ENCODE measurements at places on chromosomes 6 and 20.

- DNase-seq: no peak
Observed at GRCh38 chr6:170087941-170088581, 202.8 kb downstream of the DLL1 start.

DNA sequence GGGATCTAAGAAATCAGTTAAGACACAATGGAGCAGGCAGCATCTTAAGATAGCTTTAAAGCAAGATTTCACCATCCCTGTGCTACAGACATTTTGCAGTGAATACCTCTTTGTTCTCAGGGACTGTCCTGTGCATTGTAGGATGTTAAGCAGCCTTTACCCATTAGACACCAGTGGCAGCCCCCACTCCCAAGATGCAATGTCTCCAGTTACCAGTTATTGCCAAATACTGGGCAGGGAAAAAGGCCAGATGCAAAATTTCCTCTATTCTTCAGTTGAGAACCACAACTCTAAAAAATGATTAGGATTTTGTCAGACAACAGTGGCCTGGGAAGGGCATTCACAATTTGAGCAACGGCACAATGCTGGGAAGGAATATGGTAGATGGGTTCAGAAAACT, 6.1 kb downstream of the FBXO5 start:
- DNase-seq: no peak

- no peak for DNase-seq
Observed at GRCh38 chr6:7108196-7108963, 619 bp downstream of the RREB1 start.

GRCh38 chr20:23086931-23087411, 847 bp upstream of the CD93 start:
- no peak for DNase-seq

DNA sequence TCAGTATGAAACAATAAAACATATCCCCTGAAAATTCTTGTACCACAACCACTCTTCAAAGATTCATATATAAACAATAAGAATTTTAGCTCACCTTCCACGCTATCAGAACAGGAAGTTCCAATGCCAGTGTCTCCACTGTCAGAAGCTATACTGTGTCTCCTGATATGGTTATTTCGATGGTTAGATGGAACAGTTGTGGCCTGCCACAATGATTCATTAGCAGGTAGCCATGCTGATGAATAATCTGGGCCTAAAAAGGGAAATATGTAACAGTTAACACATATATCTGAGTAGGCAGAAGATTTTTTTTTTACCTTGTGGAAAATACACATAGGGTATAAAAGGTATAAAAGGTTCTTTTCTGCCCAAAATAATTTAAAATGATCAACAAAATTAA, 19.0 kb downstream of the CEP85L start:
- DNase-seq: no peak

GRCh38 chr6:163525926-163526325, 111.4 kb downstream of the QKI start:
- DNase-seq: no peak

GRCh38 chr6:146422789-146423375, 120.8 kb upstream of the RAB32 start:
- DNase-seq: no peak

DNA sequence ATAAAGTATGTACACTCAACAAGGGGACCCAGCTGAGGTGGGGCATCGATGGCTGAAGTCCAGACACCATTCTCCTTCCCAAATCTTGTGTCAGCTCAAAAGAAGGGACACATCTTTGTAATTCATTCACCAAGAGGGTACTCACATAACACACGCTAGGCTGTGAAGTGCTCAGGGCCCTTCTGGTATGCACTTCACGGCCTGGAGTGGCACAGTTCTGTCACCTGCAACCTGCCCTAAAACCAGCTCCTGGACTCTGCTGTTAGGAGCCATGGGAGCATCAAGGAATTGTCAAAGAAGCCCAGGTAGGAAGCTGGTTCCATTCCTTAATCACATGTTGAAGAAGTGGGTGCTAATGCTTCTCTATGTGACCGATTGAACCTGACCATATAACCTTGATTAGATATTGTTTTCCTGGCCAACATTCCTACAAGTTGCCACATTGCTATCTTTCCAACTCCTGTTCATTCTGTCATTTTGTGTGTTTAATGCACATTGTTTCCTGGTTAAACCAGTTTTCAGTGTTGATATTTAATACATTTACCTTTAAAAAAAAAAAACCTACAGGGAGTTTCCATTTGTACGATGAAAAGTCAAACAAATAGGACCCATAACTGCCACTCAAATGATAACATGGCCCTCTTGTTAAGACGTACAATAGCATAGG, 127.3 kb downstream of the TNFRSF21 start:
- DNase-seq: no peak

GRCh38 chr6:19736066-19736465, 101.1 kb upstream of the ID4 start:
- DNase-seq: no peak

DNA sequence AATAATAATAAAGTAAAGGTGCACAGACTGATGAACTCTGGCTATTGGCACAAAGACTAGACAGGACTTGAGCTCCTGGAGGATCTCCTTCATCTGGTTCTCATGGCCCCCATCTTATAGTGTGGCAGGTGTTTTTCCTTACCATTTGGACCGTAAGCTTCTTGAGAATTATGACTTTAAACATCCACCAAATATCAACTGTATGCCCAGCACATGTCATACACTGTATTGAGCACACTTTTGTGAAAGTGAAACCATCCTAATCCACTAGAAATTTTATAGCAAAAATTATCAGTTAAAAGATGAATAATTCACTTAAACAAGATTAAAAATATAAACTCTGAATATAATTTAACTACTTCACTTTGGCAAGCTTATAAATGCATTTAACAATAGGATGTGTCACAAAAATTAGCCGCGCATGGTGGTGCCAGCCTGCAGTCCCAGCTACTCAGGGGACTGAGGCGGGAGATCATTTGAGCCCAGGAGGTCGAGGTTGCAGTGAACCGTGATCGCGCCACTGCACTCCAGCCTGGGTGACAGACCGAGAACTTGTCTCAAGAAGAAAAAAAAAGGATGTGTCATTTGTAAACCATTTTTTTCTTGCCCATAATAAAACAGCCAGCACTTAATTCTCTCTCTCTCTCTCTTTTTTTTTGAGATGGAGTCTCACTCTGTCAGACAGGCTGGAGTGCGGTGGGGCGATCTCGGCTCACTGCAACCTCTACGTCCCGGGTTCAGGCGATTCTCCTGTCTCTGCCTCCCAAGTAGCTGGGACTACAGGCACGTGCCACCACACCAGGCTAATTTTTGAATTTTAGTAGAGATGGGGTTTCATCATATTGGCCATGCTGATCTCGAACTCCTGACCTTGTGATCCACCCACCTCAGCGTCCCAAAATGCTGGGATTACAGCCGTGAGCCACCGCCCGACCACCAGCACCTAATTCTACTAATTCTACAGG, 9.1 kb downstream of the HIVEP2 start:
- peak; percentile 29 for DNase-seq

GRCh38 chr6:168589275-168589674, 148.3 kb downstream of the SMOC2 start:
- DNase-seq: no peak

- no peak for DNase-seq
Observed at GRCh38 chr20:49352751-49353150, 74.9 kb upstream of the ZNFX1 start.

- no peak for DNase-seq
Observed at GRCh38 chr6:36926708-36927513, 27.6 kb upstream of the PI16 start.

DNA sequence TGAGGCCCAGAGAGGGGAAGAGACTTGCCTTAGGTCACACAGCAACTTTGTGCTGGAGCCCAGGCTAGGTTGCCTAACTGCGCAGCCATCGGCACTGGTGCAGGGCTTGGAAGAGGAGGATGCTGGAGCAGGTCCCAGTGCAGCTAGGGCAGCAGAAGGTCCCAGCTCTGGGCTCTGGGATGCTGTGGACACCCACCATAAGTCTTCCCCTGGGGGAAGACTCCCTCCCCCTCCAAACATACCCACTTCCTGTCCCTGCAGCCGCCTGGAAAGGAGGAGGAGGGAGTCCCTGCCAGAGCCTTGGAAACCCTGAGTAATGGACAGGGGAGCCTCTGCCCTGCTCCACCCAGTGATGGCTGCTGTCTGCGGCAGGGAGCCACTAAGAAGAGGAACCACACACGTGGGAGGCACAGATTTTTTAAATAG, 93.6 kb downstream of the NCR2 start:
- no peak for DNase-seq

DNA sequence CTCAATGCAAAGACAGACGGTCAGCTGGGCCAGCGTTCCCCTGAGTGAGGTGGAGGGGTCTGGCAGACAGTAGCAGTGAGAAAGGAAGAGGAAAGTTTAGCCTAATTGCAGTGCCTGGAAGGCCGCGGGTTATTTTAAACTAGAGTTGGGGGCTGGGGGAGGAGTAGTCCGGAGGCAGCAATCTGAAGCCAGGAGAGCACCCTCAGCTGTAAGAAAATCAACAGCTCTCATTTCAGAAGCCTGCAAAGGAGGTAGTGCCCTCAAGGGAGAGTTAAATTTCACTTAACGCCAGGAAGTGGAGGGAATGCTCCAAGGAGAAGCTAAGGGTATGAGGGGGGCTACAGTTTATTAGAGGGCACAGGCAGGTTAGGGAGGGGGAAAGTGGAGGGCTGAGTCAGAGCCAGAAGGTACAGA, 26.9 kb downstream of the RING1 start:
- DNase-seq: no peak

DNA sequence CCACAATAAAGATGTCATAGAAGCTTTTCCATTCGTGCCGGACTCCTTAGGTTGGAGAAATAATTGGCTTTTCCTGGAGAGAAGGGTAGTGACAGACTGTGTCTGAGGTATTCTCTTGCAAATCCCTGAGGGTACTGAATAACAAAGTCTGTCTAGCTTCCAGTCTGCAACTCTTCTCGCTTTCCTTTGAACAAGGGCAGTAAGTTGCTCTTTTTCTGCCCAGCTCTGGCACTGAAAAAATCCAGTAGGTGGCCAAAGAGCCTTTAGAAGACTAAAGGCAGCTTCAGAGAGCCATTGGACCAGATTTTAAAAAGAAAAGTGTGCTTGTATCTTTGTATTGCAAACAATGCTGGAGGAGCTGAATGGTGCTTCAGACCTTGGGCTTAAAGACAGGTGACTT, 20.7 kb upstream of the RREB1 start:
- DNase-seq: no peak

DNA sequence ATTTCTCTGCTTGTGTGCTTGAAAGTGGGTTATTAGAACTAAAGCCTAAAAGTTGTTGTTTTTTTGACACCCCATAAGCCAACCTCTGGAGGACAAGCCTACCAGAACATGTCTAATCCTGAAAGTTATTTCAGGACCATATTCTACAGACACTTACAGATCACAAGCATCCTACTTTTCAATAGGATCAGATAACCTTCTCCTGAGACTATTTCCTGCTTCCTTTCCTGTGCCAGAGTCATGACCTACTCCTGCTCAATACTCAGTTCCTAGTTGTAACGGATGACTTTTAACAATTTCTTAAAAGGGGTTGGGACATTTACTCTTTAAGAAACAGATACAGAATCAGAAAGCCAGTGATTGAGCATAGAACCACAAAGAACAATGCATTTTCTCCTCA, 5.3 kb upstream of the FILIP1 start:
- DNase-seq: no peak

DNA sequence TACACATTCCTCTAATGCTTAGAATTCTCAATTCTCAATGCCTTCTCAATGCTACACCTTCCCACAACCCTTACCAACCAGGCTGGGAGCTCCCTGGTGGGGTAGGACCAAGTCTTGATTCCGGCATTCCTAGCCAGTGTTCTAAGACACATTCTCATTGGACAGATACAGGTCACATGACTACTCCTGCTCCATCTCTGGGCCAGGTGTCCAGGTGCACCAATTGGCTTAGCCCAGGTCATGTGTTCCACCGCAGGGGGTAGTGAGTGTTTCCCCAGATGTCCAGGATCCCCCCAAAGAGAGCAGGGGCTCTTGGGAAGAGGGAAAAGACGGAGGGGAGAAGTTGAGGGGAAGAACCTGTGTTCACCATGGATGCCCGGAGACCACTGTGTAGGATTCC, 58.7 kb upstream of the MLN start:
- no peak for DNase-seq

- DNase-seq: no peak
Observed at GRCh38 chr6:92915466-92915865, 503.9 kb downstream of the EPHA7 start.

GRCh38 chr20:38109591-38110524, 55.2 kb downstream of the TGM2 start:
- DNase-seq: no peak

GRCh38 chr6:147949981-147950622, 392.5 kb upstream of the SASH1 start:
- DNase-seq: no peak

GRCh38 chr6:52049252-52050050, 38.0 kb downstream of the PKHD1 start:
- DNase-seq: peak; percentile 21

GRCh38 chr20:32083469-32083868, 26.0 kb upstream of the TM9SF4 start:
- DNase-seq: no peak

DNA sequence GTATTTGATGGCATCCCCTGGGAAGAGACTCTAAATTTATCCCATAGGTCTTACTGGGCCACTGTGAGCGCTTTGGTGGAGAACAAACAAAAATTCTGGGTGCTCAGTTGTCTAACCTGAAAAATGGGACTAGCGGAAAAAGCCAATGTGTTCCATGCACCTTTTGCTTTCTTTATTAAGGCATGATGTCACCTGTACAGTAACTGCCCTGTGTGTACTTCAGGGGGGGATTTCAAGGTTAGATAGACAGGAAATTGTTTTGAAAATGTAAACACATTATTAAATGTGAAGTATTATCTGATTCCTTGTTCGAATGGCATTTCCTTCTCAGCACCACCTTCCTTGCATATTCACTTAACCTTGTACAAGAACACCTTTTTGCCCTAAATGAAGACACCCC, 1.2 kb upstream of the EDN1 start:
- DNase-seq: no peak

GRCh38 chr6:158892266-158892665, 73.1 kb upstream of the EZR start:
- DNase-seq: no peak

- DNase-seq: peak; percentile 75
Observed at GRCh38 chr6:158808941-158809678, 10.1 kb downstream of the EZR start.

GRCh38 chr6:499617-500016, 108.1 kb downstream of the IRF4 start:
- no peak for DNase-seq

- no peak for DNase-seq
Observed at GRCh38 chr6:7202950-7203349, 95.2 kb downstream of the RREB1 start.

GRCh38 chr6:90397929-90398674, 101.5 kb upstream of the BACH2 start:
- DNase-seq: no peak

- no peak for DNase-seq
Observed at GRCh38 chr20:1207293-1207878, 4.1 kb downstream of the C20orf202 start.

GRCh38 chr6:11163932-11164331, 52.4 kb upstream of the ERVFRD-1 start:
- DNase-seq: no peak
